ENCODE measurements at places on chromosomes 1 and 21. TPM values are rescaled to one million over a fixed set of nuclear protein-coding genes. Genes with fewer than 3 reads are reported as not detected.

DNA sequence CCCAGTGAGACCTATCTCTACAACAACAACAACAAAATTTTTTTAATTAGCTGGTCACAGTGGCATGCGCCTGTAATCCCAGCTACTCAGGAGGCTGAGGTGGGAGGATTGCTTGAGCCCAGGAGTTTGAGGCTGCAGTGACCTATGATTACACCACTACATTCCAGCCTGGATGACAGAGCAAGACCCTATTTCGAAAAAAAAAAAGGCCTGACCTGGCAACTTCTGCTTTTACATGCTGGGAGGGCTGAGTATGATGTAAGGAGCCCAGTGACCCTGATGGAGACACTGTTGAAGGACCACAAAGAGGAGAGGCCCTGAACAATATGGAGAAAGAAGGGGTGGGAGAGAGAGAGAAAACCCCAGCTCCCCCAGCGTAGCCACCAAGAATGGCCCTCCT is 9.2 kb upstream of the VPS26C start:
- no peak for DNase-seq

GRCh38 chr1:222523852-222524251 is 24.1 kb downstream of the HHIPL2 start:
- DNase-seq: no peak

DNA sequence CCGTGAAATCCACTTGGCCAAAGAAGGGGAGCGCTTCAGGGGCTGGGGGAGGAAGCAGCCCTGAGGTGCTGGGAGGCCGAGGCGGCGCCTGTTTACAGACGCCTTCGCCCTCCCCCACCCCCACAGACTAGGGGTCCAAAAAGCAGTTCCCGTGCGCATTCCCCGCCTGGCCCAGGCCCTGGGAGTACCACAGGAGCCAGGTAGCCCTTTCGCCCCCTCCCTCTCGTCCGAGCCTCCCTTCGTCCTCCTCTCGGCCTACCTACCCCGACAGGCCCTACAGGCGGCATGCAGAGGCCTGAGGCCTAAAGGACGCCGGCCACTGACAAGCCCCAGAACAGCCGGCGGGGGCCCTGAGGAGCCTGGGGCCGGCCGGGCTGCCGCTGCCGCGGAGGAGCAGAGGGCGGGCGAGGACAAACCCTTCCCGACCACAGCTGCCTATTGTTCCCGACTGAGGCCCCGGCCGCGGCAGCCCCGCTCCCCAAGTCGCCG is 522 bp downstream of the RC3H1 start:
- DNase-seq: peak; percentile 69

DNA sequence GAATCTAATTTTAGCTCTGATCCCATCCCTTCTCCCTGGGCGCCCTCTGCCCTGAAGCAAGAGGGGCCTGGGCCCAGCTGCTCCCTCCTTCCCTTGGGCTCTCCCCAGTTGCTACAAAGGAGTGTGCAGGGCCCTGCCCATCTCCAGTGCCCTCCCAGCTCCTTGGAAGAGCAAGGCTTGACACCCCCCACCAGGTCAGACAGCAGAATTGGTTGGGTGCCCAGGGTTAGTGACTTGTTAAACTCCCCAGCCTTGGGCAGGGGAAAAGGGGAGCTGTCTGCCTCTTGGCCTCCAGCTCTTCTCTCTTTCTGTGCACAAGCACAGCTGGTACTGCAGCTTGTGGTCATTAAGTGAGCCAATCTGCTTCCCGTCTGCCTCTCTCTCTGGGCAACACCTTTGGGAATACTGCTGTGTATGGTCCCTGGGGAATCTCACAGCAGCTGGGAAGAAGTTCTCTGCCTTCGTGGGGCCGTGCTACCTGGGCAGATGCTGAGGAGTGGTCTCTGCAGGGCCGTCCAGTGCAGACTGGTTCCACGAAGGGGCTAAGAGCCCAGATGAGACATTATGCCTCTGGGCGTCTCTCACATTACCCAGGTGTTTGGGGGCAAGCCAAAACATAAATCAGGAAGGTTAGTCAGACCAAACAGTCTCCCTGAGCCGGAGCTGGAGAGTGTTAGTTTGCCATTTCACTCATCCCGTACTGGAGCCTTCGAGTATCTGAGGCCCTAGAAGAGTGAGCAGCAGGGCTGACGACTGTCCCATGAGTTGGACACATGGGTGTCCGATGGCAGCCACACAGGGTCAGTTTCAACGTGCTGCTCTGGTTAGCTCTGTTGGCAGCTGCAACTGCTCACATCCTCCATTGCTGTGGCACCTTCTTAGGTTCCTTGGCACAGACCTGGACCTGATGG is 37.3 kb downstream of the TMEM53 start:
- DNase-seq: no peak

The PHLDA3 gene
- total RNA-seq: 1.8 TPM

GRCh38 chr1:157450106-157450505 is 102.2 kb downstream of the FCRL5 start:
- no peak for DNase-seq

GRCh38 chr21:36628761-36629460 is 70.0 kb upstream of the SIM2 start:
- DNase-seq: no peak

GRCh38 chr1:237045278-237046016 is 3.5 kb downstream of the RYR2 start:
- no peak for DNase-seq

The LRRC47 gene
- total RNA-seq: 27.5 TPM

The HFM1 gene
- 0.35 TPM for total RNA-seq

The ST6GALNAC5 gene
- total RNA-seq: not detected

- peak; percentile 48 for DNase-seq
Observed at GRCh38 chr1:54806931-54807611, 5.9 kb upstream of the TTC22 start.

GRCh38 chr21:14677639-14678179 is 131.6 kb upstream of the SAMSN1 start:
- DNase-seq: no peak

The CSF3R gene
- total RNA-seq: 4.3 TPM

DNA sequence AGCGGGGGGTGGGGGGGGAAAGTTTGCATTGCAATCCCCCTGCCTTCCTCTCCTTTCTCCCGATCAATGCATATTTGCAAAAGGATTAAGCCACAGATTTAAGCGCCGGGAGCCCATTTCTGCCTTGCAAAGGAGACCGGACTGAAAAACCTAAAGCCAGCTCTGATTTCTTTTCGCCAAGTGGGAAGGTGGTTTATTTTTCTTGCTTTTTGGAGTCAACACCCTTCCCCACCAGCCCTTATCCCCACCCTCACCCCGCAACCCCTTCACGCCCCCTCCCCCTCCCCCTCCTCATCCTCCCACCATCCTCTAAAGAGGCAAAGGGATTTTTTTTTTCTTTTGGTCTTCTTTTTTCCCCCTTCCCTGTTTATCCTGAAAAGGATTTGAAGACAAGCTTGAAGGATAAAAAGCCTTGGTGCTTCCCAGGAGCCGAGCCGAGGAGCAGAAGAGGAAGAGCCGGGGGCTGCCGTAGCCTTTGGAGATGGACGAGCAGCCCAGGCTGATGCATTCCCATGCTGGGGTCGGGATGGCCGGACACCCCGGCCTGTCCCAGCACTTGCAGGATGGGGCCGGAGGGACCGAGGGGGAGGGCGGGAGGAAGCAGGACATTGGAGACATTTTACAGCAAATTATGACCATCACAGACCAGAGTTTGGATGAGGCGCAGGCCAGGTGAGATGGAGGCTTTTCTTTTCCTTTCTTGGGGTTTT is 513 bp downstream of the PBX1 start:
- peak; percentile 48 for DNase-seq

The PLA2G2D gene
- not detected for total RNA-seq

The PCAT6 gene
- 0.65 TPM for total RNA-seq

GRCh38 chr1:3192825-3193224 is 123.8 kb downstream of the PRDM16 start:
- DNase-seq: no peak

GRCh38 chr1:246164764-246165163 is 342.3 kb downstream of the SMYD3 start:
- no peak for DNase-seq

DNA sequence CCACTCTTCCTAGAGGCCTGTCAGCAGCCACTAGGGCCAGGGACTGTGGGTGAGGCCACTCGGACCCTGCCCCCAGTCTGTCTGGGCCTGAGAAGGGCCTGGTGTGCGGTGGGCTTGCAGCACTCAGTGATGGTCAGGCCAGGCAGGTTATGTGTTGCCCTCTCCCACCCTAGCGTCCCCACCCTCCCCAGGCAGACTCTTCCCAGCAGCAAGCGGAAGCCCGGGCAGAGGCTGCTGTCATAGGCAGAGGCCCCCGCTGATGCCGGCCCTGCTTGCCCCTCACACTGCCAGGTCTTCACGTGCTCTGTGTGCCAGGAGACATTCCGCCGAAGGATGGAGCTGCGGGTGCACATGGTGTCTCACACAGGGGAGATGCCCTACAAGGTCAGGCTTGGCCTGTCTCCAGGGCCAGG is 6.6 kb downstream of the ZBTB48 start:
- peak; percentile 46 for DNase-seq

DNA sequence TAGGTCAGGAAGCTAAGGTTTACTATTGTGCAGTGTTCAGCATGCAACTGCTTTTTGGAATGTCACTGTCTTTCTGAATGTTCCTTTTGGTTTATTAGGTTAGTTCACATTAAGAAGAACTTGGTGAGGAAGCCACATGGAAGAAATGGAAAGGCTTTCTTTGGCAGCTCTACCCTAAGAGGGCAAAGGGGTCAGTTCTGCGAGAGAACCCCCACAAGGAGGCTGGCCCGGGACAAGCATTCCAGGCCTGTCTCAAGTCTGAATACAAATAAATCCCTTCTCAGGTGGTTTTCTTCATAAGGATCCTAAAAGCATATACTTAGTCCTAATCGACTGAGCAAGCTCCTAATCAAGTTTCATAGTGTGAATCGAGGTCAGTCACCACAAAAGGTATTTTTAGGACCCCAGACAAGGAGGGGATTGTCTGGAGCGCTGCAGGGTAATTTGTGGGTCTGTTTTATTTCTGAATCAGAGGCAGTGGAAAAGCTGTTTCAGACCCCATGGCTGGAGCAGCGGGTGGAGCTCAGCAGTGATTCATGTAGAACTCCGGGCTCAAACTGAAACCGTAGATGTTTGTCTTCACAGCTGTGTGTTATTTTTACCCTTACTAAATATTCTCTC is 63.3 kb downstream of the ERG start:
- no peak for DNase-seq

DNA sequence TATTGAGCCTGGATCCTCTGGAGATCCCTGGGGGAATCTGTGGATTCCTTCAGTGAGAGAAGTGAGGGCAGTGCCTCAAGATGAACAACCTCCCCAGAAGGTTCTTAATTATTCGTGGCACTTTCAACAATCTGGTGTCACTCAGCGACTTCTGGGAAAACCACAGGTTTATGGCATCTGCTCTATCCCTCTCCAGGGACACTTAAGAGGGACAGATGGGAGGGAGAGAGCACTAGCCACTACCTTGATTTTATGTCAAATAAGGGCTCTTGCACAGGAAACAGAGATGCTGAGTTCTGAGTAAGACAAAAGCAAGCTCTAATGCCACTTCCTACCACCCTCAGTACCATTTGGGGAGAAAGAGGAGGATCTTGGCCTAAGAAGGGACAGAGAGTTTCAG is 21.2 kb upstream of the CHI3L1 start:
- DNase-seq: no peak

The CASZ1 gene
- 4.8 TPM for total RNA-seq

- DNase-seq: peak; percentile 61
Observed at GRCh38 chr1:119713039-119713748, 1.5 kb downstream of the PHGDH start.

DNA sequence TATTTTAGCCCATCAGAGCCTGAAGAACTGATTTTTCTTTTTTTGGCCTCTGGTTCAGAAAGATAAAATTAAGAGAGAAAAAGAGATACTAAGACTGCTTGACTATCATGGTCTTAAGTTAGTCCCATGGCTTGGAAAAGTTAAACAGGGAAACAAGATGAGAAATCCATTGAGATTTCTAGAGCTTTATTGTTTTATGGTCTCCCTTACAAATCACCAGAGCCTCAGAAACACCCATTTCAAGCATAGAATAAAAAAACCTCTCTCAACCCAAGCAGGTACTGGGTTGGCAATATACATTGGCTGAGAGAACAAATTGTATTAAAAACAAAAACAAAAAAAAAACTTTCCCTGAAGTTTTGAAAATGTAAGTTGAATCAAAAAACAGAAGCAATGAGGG is 3.9 kb downstream of the SELE start:
- DNase-seq: no peak

The CYP2J2 gene
- total RNA-seq: 61.9 TPM

The MCOLN2 gene
- total RNA-seq: 0.33 TPM

The NEXN gene
- 0.68 TPM for total RNA-seq

GRCh38 chr1:110604586-110605148 is 1.5 kb downstream of the KCNA2 start:
- no peak for DNase-seq

- no peak for DNase-seq
Observed at GRCh38 chr1:202687798-202688197, 22.5 kb downstream of the SYT2 start.

The NKAIN1 gene
- not detected for total RNA-seq

- DNase-seq: no peak
Observed at GRCh38 chr1:161506336-161507223, 1.3 kb downstream of the FCGR2A start.

The AKNAD1 gene
- not detected for total RNA-seq

DNA sequence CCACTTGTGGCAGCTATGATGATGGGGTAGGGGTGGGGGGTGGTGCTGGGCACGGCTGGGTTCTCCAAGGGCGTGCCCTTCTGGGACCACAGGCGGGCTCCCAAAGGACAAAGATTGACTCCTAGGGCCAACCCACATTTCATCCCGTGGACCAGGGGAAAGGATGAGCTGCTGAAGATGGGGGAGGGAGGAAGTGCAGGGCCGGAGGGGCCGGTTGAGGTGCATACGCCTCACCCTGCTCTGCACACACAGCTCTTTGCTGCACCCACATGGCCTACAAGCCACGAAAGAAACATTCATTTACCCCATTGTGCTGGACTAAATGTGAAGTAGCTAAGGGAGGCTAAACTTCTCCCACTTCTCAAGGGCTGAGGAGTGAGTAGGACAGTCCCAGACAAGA is 34.2 kb upstream of the GNPAT start:
- no peak for DNase-seq

DNA sequence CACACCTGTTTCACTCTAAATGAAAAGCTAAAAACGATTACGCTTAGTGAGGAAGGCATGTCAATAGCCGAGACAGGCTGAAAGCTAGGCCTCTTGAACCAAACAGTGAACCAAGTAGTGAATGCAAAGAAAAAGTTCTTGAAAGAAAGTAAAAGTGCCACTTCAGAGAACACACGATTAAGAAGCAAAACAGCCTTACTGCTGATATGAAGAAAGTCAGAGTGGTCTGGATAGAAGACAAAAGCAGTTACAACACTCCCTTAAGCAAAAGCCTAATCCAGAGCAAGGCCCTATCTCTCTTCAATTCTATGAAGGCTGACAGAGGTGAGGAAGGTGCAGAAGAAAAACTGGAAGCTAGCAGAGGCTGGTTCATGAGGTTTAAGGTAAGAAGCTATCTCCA is 130.7 kb downstream of the SIPA1L2 start:
- no peak for DNase-seq

The TENT5C gene
- 2.4 TPM for total RNA-seq

Measured in left lobe of liver (tissue), 2 donors.